ENCODE measurements at places on chromosomes 4 and X.

GRCh38 chr4:150970685-150971151 is 44.4 kb downstream of the LRBA start:
- no peak for DNase-seq

DNA sequence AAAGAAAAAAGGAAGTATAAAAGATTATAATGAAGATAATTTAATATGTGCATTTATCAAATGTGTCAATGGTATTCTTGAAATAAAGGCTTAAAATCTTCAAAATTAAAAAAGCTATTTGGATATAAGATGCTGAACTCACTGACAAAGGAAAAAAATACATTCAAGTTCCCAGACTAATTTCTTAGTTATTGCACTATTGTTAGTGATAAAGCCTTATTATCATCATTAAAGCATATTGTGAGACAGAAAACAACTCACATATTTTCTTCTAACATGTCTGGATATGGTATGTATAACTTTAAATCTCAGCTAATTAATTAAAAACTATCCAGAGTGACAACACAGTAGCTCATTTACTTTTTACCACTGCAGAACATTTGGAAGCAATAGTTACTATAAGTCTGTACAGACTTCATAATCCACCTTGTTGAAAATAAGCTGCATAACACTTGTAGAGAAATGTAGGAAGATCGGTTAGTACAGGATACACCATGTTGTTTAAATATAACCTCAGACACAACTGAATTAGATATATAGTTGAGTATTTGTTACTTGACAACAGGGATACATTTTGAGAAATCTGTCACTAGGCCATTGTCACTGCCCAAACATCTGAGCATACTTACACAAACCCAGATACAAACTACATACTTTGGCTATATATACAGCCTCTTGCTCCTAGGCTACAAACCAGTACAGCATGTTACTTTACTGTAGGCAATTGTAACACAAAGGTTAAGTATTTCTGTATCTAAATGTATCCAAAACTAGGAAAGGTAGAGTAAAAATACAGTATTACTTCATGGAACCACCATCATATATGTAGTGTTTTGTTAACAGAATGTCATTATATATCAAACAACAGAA is 12.8 kb upstream of the FAM200B start:
- DNase-seq, result no peak

DNA sequence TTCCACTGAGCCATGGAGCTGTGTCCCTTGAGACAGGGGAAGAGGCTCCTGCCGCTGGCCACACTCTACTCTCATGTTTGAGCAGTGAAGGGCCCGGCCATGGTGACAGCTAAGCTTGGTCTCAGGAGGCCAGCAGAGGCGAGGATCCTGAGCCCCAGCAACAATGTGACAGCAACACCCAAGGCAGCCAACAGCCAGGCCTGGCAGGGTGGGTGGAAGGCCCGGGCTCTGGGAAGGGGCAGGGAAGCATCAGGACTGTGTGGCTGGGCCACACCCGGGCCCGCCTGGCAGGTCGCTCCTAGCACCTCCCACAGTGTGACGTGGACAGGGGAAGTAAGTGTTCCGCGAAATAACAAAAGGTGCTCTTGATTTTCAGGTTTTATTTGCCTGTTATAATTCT is 24.8 kb downstream of the L1CAM start:
- no peak for DNase-seq

- no peak for DNase-seq
These were observed 23.4 kb downstream of the PPP4R3C start for GRCh38 chrX:27439771-27440170.

DNA sequence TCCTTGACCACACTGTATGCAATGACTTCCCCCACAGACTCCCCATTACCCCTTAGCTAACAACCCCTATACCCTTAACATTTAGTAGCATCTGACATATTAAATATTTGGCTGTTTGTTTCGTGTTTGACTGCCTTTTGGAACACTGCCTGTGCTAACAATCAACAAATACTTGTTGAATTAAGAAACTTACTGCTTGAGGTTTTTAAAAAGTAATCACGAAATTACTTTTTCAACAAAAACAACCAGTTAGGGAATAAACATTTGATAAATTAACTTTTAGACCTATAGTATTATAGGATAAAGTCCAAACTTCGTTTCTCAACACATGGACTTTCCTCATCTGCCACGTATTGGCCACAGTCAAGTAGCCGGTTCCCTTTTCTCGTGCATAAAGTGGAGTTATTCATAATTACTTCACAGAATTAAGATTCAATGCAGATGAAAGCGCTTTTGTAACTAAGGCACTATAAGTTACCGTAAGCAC is 555 bp upstream of the ELMOD2 start:
- DNase-seq, result no peak

GRCh38 chr4:185479507-185479971 is 8.0 kb upstream of the CCDC110 start:
- no peak for DNase-seq

GRCh38 chr4:25347473-25347872 is 29.6 kb upstream of the ANAPC4 start:
- no peak for DNase-seq

DNA sequence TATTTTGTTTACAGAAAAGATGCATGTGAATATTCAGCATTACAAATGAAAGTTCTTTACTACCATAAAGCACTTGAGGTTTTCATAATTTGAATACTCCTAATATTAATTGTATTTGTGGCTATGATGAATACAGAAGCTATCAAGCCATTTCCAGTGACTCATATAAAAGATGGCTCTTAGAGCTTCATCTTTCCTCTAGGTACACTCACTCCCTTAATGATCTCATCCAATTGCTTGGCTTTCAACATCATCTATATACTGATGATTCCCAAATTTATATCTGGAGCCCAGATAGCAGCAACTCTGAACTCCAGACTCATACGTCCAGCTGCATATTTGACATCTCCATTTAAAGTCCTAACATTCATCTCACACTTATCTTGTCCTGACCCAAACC is 183.4 kb upstream of the FAM241A start:
- DNase-seq, result peak; percentile 32

- no peak for DNase-seq
These were observed 29.3 kb downstream of the DAPP1 start for GRCh38 chr4:99845708-99846469.

- no peak for DNase-seq
These were observed 113.5 kb upstream of the TMEM164 start for GRCh38 chrX:109889289-109890006.

DNA sequence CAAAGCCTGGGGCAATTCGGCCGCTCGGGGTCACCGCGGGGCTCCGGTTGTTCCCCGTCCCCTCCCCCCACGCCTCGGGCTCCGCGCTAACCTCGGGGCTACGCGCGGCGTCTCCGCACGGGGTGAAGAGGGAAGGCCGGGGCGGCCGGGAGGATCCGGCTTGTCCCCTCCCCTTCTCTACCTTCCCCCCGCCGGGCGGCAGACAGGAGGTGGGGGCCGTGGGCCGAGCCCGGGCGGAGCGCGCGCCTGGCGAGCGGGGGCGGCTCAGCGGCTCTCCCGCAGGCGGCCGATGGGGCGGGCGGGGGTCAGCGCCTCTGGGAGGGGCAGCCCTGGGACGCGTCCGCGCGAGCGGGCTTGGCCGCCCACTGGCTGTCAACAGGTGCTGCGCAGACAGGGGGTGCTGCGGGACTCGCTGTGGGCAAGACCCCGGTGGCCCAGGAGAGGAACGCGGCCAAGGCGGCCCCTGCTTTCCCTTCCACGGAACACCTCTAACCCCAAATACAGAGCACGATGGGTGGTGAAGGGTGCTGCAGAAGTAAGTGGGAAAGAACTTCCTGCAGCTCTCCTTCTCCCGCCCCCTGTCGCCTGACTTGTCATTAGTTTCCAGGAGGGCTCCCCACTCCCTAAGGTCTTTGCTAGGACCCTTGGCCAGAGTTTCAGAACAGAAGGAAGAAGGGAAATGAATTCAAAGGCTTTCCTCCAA is at the start of gene PDGFC:
PDGFC (minus strand) TSS at position 124 of the 703 bp plus-strand sequence. CDS start 896 bp downstream, outside the sequence.
- no peak for DNase-seq

- no peak for DNase-seq
These were observed 79.2 kb downstream of the RTL5 start for GRCh38 chrX:72052415-72053090.

DNA sequence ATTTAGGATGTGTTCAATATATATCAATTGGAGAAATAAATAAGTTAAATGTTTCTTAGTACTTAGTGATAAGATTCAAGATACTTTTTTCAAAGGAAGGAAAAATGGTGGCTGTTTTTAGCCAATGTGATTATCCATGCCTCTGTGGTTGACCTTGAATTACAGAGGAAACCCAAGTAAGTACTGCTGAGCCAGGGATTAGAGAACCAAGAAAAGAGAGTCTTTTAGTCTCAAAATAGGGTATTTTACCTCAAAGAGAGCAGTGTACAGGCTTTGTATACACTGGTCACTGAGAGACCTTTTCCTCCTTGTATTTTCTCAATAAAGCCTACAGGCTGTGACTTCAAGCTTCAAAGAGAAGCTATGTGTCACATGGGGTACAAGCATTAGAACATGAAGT is 1075.3 kb downstream of the ADGRL3 start:
- DNase-seq, result no peak

Measured in fibroblast of skin of left quadriceps (primary cell).